ENCODE measurements at places on chromosomes 12 and 14.

DNA sequence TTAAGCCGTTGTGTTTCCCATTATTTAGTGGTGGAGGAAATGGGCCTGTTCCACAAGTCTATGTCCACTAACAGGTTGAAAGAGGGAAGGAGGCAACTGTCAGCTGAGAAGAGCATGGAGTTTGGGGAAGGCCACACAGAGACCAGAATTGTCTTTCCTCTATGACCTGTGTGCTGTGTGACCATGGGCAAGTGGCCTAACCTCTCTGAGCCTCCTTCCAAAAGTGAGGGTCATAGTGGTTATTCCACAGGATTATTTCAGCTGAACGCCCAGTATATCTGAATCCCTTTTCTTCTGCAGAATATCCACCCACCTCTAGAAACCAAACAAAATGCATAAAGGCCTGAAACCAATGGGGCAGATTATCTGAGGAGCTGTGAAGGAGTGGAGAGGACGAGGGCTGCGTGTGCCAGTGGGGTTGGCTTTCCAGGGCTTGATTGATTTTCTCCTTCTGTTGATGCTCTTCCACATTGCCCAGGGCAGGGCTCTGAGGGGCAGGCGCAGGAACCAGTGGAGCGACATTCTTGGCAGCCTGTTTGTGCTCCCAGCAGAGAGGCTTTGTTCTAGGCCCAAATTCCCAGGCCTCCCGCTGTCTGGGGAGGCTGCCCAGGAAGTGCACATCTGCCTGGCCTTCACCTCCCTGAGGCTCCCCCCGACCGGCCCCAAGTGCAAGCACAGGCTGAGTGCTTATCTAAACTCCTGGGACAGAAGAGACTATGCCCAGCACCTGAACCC lies 452.7 kb downstream of the BCL11B start:
- no peak for DNase-seq

DNA sequence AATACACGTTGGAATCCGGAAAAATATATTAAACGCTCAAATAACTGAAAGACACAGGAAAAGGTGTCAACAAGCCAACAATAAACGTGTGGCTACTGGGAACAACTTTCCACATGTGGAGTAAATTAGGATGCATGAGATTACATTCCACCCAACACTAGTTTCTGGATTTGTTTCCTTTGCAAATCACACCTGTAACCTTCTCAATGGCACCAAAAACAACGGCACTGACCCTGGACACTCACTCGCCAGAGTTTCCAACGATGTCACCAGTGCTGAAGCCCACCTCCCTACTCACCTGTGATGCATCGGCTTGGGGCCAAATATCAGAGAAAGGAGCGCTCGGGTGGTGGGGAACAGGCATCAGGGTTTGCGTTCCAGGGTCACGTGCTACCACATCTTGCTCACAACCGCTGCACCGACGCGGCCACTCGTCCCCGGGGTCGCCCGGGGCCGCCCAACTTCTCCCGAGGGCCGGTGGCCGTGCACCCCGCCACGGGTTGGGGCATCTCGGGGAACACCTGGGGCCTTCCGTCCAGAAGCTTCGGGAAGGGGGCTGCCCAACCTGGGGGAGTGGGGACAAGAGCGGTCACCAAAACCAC lies 629 bp downstream of the PRDM4 start:
- peak; percentile 34 for DNase-seq

DNA sequence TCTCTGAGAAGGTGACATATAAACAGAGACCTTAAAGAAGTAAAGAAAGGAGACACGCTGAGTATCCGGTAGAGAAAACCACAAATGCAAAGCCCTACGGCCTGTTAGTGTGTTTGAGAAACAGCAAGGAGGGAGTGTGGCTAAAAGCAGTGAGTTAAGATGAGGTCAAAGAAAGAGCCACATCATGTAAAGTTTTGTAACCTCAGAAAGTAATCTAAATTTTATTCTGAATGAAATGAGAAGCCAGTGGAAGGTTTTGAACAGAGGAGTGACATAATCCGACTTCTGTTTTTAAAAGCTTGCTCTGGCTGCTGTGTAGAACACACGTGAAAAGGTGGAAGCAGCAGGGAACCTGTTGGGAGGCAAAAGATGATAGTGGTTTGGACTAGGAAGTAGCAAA lies 32.6 kb downstream of the PPP2R5E start:
- peak; percentile 33 for DNase-seq

DNA sequence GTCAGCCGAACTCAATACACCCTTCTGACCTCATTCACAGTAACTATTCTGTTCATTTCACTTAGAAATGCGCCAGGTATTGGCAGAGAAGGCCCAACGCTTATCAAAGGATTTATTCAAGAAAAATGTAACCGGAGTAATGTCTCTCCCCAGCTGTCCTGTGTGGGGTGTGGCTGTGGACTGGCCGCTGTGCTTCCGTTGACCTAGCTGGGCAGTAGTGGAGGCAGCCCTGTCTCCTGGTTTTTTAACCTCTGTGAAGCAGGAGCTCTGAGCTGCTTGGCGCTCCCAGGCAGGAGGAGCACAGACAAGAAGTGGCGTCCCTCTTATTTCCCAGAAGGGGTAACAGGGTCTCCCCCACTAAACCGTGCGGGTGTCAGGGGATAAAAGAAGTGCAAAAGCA lies 85.2 kb downstream of the ESR2 start:
- no peak for DNase-seq

DNA sequence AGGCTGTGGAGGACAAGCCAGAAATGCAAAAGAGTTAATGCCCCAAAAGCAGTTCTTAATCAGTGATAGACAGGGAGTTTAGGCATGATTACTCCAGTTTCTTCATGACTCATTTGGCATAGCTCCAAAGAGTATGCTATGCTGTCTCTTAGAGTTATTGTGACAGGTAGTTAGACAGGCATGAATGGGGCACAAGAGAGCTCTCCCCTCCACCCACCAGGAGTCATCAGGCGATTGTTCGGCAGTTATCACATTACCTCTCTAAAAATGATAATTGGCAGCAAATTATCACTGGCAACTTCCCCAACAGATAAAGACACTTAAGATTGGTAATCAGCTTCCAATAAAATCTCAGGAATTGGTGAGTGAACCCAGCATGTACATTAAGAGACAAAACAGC lies 320.1 kb downstream of the DAD1 start:
- DNase-seq, result no peak

GRCh38 chr12:58725400-58726105 lies 194.8 kb downstream of the LRIG3 start:
- no peak for DNase-seq

DNA sequence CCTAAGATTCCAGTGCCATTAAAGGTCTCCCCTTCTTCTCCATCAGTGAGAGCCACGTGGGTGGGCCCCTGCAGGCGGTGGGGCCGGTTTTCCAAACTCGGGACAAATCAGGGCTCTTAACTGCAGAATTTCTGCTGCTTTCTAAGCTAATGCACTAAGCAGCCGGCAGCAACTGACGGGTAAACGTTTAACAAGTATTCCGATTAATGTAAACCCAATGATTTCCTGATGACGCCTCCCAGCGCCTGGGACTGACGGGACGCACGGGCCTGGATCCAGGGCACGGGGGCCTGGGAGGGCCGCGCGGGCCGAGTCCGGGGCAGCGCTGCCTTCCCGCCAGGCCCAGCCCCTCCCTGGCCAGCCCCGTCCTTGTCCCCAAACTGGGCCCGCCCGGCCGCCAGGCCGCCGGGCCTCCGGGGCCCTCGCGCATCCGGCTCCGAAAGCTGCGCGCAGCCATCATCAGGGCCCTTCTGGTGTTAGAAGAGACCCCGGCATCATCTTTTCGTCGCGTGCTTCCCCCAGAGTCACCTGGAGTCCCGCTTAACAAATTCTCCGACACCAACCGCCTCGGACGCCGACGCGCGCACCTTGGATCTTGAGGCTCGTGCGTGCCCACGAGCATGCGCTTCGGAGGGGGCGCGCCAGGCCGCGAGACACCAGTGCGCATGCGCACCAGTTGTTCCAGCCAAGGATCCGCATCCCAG lies at the start of gene MLH3:
Gene MLH3 (minus strand): TSS at position 616 of the 704 bp plus-strand sequence. CDS start 1,812 bp downstream, outside the sequence.
- peak; percentile 91 for DNase-seq

- DNase-seq, result no peak
These were observed 2.4 kb downstream of the SLC17A8 start for GRCh38 chr12:100359248-100359647.

- peak; percentile 50 for DNase-seq
These were observed 7.7 kb downstream of the GATC start for GRCh38 chr12:120453977-120454376.

DNA sequence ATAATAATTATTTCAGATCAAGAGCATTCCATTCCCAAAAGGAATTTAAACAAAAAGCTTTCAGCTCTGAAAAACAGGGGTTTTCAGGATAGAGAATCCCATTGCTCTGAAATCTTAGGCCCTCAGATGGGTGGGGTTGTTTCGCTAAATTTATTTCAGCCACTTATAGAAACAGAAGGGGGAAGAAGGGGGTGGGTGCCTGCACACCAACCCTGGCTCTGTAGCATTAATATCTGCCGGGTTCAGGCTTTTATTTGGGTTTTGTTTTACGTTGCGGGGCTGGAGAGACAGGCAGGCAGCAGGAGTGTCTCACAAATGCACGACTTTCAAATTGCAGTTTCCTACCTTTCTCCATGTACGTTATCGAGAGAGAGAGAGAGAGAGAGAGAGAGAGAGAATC lies 12.5 kb upstream of the ZFP36L1 start:
- DNase-seq, result no peak

- no peak for DNase-seq
These were observed 182.0 kb downstream of the DICER1 start for GRCh38 chr14:94975366-94975765.

DNA sequence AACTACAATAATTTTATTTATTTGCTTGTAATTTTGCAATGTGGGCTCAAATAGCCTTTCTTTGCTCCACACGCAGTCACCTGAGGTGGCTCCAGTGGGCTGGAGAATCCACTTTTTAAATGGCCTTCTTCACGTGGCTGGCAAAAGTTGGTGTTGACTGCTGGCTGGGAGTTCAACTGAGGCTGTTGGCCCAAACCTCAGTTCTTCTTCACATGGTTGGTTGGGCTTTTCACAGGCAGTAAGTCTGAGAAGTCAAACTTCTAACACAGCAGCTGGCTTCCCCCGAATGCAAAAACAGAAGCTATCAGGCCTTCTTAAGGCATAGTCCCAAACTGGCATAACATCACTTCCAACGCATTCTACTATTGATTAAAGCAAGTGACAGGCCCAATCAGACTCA lies 2.1 kb upstream of the OXA1L start:
- DNase-seq, result no peak

- no peak for DNase-seq
These were observed 89.4 kb downstream of the PAX9 start for GRCh38 chr14:36751106-36751505.

GRCh38 chr14:89941830-89942377 lies 12.6 kb downstream of the EFCAB11 start:
- no peak for DNase-seq

GRCh38 chr12:11164384-11164783 lies 6.6 kb upstream of the SMIM10L1 start:
- no peak for DNase-seq

GRCh38 chr12:50053583-50053982 lies 3.8 kb upstream of the ASIC1 start:
- DNase-seq, result no peak

GRCh38 chr12:51270951-51271518 lies 820 bp upstream of the SMAGP start:
- no peak for DNase-seq

DNA sequence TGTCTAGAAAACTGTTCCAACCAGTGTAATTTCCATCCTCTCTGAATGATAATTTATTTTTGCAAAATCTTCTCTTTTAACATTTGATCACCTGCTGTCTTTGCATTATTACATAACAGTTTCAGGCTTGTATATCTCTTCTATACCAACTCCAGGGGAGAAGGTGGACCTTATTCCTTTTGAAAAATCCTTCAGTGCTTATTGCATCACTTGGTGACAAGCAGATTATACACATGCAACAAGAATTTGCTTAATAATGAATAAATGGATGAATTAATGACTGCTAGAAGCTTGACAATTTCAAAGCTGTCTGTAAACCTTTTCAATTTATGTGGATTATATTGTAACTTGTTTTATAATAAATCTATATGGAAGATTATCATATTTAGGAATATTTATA lies 37.3 kb upstream of the C12orf75 start:
- no peak for DNase-seq

DNA sequence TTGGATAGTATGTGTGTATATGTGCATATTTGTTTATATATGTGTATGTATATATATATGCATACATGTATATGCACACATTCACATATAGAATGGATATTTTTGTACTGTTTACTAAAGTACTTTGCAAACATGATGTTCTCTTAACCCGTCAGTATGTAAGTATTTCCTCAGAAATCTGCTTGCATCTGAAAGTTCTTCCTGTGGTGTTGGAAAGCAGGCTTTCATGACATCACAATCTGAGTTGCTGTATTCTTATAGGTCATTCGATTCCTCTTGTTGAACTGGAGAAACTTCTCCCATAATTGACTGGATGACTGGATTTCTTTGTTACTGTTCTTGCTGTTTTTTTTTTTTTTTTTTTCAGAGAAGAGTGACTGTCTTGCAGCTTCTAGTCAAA lies 29.1 kb downstream of the GABARAPL1 start:
- no peak for DNase-seq

DNA sequence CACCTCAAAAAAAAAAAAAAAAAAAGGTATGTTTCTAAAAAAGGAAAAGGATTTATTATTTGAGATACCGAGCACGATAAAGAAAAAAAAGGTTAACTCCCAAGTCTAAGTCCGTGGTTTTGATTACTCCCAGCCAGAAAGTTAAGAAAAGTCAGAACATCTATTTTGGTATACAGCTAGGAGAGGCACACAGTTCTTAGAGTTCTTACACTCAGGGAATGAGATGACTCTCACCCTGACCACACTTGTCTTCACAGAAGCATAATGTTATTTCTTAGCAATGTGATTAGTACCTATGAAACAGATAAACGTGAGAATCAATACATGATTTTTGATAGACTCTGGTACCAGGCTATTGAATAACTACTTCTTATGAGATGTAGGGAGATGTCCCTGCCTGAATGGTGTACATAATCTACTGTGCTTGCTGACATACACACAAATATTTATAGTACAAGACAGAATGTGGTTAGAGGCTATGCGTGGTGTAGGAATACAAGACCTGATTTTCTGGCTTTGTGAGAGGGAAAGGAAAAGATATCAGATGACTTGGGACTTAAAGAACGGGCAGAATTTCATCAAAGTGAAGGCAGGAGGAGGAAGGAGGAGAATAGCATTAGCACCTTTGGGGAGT lies 31.6 kb downstream of the LIMA1 start:
- DNase-seq, result no peak

DNA sequence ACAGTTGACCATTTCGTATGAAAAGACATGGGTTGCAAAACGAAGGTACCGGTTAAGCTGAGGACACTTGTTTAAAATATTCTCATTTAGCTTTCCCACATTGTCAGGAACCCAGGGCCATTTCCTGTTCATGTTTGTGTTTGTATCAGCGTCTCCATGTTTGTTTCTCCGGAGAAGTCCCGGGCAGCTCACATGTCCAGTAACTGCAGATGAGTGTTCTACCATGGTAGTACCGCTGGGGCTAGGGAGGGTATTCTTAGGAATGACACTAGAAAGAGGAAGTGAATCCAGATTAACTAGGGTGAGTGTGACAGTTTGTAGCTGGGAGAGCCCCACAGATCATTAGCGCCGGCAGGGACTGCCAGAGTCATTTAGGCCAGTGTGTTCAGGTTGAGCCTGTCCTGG lies 50.0 kb upstream of the EVL start:
- peak; percentile 63 for DNase-seq

- DNase-seq, result no peak
These were observed 63.5 kb downstream of the ELK3 start for GRCh38 chr12:96257550-96258103.

- no peak for DNase-seq
These were observed 1.4 kb downstream of the AKAP6 start for GRCh38 chr14:32330351-32331111.

GRCh38 chr14:103716091-103716801 lies 636 bp downstream of the ZFYVE21 start:
- DNase-seq, result peak; percentile 50

GRCh38 chr12:71216725-71217579 lies 59.2 kb upstream of the TSPAN8 start:
- DNase-seq, result no peak
